ENCODE measurements at places on chromosomes 2 and 18.
A peak's percentile ranks its signal among the peaks of the same experiment; 100 is the strongest.

DNA sequence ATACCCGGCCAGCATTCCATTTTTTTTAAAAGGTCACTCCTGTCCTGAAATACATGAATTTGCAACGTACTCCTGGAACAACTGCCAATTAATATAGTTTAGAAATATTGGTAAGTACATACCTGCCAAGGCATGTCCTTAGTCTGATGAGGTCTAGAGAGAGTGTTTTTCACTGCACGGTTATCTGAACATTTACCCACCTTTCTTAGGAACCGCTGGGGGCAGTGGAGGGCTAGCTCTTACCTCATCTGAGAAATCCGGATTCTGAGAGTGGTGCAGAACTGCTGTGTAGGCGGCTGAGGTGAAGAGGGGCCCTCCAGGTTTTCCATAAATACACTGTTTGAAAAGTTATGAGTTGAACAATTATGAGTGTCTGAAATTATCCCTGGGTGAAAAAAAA lies 133.1 kb upstream of the CCDC195 start:
- no peak for DNase-seq

- no peak for DNase-seq
These were observed 1030.1 kb upstream of the POU3F3 start for GRCh38 chr2:103823847-103824246.

DNA sequence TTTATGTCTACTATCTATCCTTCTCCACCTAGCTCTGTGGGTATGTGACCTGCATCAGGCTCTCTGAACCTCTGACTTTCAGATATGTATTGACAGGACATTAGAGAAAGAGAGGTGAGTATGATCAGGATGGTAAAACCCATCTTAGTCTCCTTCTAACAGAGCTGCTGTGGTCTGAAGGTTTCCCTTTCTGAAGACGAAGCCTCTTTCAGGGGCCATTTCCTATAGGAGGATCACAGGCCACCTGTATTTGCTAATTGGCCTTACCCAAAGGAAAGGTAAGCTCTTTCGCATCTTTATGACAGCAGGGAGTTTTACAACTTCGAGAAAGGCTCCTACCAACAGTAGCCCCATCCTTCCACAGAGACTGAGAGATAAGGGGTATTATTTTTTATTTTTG lies 442.9 kb downstream of the KCNJ3 start:
- no peak for DNase-seq

DNA sequence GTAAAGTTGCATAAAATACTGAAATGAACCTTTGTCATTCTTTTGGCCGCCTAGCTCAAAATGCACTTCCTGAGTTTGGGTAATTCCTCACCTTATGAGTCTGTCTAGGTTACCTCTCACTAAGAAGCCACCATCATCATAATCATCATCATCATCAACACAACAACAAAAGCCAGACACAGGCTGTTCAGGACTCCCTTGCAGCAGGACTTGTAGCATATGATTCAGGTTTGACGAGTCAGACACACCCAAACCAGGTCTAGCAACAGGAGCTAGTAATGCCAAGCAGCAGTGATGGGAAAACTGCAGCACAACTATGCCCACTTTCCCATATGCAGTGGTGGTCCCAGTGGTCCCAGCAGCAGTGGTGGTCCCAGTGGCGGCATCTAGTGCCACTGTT lies 2.8 kb upstream of the SGO2 start:
- no peak for DNase-seq

DNA sequence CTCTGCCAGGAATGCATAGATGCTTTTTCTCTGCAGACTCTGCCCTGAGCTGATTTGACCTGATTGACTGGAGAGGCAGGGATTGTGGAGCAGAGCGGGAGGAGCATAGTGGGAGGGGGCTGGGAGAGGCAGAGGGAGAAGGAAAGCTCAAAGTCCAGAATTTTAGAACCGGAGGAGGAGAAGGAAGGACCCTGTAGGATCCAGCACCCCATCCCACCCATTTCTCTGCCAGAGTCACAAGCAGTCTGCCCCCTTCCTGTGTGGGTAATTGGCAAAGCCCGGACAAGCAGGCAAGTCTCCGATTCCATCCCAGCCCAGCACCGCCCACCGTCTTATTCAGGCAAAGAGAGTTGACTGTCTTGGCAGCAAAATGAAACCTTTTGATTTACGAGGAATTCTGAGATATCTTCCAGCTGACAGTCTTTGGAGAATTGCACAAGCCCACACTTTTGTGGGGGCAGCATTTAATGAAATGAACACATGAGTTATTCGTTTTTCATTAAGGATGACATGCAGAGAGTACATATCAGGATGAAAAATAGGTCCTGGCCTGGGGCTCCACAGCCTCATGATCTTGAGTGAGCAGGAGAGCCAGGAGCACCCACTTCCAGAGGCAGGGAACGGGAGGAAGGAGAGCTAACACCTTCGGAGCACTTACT lies 103.1 kb downstream of the MCFD2 start:
- peak; percentile 96 for DNase-seq
